PC-9 (cell line): ENCODE measurements at places on chromosomes 11 and 22. TPM values are rescaled to one million over a fixed set of nuclear protein-coding genes. Genes with fewer than 3 reads are reported as not detected.

AIFM3 gene
- total RNA-seq: 6.9 and 7.4 TPM in 2 replicates

C11orf86 gene
- not detected in 2 replicates for total RNA-seq

CYTH4 gene
- total RNA-seq: not detected in 2 replicates

GRCh38 chr11:298406-299065 is 790 bp downstream of the IFITM5 start:
- H3K27ac ChIP-seq: no peak overlapping the region
- no peaks in the 10 kb centered on the region for H3K4me1 ChIP-seq
- H3K36me3 ChIP-seq: no peaks in the 10 kb centered on the region
- H3K27me3 ChIP-seq: no peaks in the 10 kb centered on the region
- H3K4me3 ChIP-seq: no peak overlapping the region

DNA sequence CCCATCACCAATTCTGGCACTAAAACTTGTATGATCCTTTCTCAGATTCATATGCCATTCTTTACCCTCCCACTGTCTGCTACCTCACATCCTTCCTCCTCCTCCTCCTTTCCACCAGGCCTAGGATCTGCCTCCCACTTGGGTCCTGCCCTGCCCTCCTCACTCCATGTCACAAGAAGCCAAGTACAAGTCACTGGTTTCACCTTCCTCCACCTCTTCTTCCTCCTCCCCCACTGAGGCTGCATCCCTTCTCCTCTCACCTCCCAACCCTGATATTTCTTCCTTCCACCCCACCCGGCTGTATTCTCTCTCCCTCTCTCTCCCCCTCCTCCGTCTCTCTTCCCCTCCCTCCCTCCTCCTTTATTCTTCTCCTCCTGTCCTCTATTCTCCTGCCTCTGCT is 46.6 kb downstream of the LARGE1 start:
- DNase-seq: no peak
- H3K36me3 ChIP-seq: no peaks in the 10 kb centered on the region
- H3K27ac ChIP-seq: no peak overlapping the region

DNA sequence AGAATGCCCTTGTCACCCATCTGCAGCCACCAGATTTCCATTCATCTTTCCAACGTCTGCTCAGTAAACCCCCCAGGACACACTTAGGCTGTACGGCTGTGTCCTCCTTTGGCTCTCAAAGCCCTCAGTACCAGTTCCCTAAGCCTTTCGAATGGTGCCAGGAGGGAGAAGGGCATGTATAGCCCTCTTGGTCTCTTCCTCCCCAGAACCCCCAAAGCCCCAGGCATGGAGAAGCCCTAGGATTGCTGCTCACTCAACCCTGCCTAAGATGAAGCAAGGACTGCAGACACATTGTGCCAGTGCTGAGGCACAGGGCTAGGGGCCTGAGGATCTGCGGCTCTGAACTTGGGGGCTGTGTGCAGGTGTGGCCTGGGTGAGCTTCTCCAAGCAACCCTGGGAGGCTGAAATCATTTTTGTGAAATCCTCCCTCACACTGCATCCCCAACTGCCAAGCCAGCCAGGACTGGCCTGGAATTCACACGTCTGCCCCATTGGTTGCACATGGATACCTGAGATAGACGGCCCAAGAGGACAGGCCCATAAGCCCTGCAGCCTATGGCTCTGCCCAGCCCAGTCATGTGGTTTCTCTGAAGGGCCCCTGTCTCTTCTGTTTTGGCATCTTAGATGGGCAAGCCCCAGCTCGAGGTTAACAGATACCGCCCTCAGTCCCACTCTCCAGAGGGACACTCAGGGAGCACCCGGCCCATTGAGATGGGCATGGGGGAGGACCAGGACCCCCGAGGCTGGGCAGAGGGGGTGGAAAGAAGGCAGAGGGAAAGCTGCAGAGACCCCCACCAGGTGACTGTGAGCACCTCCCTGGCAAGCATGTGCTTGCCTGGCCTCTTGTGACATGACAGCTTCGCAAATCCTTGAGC is 34.0 kb downstream of the KCNQ1OT1 start:
- H3K27ac ChIP-seq: no peak overlapping the region
- no peaks in the 10 kb centered on the region for H3K4me1 ChIP-seq
- no peak for DNase-seq
- no peaks in the 10 kb centered on the region for H3K36me3 ChIP-seq
- no peaks in the 10 kb centered on the region for H3K27me3 ChIP-seq

- H3K27me3 ChIP-seq: no peaks in the 10 kb centered on the region
- H3K27ac ChIP-seq: no peak within 1 kb of the TSS
Observed at GRCh38 chr11:76860539-76861475, at the start of gene ACER3. ACER3 (plus strand) TSS chr11:76860918; CDS start chr11:76860977, 59 bp downstream.

DNA sequence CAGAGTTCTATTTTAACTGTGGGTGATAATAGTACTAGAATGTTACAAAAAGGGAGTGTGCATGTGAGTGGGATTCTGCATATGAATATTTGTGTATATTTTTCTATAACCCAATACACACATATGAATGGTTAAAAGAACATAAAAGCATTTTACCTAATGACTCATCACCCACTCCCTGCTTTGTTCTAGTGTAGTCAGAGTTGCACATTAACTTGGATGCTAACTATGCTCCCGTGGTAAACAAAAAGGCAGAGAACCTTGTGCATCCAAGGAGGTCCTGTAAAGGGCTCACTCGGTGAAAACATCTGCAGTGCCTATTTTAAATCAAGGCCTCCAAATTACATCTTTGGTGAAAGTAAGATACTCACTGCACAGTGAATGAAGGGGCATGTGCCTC is 1289.4 kb downstream of the LRRC4C start:
- H3K36me3 ChIP-seq: no peaks in the 10 kb centered on the region
- no peak overlapping the region for H3K27ac ChIP-seq
- no peak for DNase-seq
- no peak overlapping the region for H3K4me3 ChIP-seq
- no peaks in the 10 kb centered on the region for H3K4me1 ChIP-seq
- no peaks in the 10 kb centered on the region for H3K27me3 ChIP-seq
